ENCODE measurements at places on chromosomes 7 and 10.
A peak's percentile ranks its signal among the peaks of the same experiment; 100 is the strongest.

DNA sequence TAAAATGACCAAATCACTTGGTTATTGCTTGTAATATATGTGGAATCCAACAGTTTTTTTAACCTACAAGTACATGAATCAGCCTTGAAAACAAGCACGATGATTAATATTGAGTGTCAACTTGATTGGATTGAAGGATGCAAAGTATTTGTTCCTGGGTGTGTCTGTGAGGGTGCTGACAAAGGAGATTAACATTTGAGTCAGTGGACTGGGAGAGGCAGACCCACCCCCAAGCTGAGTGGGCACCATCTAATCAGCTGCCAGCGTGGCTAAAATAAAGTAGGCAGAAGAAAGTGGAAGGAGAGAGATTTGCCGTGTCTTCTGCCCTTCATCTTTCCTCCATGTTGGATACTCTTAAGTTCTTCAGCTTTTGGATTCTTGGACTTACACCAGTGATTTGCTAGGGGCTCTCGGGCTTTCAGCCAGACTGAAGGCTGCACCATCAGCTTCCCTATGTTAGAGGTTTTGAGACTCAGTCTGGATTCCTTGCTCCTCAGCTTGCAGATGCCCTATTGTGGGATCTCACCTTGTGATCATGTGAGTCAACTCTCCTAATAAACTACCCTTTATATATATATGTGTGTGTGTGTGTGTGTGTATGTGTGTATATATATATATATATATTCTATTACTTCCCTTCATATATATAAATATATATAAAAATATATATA is 118.4 kb upstream of the WDR11 start:
- DNase-seq: no peak

DNA sequence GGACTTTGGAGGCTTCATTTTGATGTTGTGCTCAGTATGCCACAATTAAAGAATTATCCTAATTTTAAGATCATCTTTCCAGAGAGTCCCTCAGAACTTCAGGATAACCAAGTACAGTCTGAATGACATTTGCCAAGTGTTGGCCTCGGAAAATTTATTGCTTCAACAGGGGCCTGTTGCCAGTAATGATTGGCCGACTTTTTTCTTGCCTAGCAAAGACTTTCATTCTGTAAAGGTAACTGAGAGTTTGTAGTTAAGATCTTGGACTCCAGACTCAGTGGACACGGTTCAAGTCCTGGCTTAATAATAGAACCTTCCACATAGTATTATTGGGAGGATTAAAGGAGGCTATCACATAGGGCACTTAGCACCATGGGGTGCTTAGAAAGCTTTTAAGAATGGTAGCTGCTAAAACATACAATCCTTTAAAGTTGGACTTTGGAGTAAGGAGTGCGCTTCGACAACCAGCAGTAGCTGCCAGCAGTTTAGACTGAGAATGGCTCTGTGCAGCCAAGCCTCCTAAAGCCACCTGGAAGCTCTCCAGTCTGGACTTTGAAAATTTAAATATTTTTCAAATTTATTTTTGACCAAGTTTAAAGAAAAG is 90.0 kb downstream of the PLCE1 start:
- DNase-seq: no peak

- no peak for DNase-seq
Measured at GRCh38 chr7:11473807-11474424, 358.1 kb downstream of the THSD7A start.

DNA sequence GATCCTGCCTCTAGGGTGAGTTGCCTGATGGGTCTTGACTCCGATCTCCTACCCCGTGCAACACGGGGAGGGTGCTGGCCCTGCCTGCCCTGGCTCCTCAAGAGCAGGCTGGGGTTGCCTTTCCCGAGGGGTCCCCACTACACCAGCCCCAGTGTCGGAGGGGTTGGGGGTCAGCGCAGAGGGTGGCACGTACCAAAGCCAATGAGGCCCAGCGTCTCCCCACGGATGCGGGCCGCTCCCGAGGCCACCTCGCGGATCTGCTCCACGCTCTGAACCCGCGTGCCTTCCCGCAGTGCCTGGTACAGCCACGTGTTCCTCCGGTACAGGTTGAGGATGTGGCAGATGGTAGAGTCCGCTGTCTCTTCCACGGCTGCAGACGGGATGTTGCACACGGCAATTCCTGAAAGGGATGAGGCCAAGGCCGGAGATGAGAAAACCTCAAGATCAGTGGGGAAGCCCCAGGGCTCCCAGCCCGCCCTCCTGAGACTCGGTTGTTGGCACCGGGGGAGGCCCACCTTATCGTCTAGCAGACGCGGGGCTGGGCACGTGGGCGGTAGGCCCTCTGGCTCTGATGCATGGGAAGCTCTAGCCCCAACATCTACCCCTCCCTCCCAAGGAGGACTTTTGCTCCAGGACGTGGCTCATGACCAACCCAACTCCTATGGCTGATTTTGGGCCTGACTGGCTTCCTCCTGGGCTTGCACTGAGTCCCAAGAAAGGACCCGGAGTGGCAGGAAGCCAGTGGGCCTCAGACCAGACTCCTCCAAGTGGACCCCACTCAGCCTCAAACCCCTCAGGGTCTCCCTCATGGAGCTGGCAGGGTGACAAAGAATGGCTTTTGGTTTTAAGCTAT is 56.1 kb downstream of the ZRANB1 start:
- no peak for DNase-seq

DNA sequence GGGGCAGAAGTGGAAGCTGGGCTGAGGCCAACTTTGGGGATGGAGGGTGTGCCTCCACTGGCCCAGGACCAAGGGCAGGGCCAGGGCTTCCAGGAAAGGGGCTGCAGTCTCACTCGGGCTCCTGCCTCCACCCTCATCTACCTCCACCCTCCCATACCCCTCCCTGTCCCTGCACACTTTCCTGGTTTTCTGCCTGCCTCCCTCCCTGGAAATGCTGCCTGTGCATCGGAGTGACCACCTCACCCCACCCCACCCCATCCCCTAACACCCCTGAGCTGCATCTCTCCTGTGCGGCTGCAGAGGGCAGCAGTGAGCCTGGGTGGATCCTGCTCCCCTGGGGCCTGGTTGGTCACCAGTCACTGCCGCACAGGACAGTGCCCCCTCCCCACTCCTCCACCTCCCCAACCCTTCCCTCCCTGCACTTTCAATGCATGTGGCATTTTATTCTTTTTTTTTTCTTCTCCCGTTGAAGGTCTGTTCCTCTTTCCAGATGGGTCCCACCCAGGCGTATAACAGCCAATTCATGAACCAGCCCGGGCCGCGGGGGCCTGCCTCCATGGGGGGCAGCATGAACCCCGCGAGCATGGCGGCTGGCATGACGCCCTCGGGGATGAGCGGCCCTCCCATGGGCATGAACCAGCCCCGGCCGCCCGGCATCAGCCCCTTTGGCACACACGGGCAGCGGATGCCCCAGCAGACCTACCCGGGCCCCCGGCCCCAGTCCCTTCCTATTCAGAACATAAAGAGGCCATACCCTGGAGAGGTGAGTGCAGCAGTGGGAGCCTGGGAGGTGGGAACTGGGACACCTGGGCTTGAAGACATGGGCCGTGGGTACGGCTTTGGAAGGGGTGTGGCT is 54.1 kb upstream of the PPIF start:
- no peak for DNase-seq

DNA sequence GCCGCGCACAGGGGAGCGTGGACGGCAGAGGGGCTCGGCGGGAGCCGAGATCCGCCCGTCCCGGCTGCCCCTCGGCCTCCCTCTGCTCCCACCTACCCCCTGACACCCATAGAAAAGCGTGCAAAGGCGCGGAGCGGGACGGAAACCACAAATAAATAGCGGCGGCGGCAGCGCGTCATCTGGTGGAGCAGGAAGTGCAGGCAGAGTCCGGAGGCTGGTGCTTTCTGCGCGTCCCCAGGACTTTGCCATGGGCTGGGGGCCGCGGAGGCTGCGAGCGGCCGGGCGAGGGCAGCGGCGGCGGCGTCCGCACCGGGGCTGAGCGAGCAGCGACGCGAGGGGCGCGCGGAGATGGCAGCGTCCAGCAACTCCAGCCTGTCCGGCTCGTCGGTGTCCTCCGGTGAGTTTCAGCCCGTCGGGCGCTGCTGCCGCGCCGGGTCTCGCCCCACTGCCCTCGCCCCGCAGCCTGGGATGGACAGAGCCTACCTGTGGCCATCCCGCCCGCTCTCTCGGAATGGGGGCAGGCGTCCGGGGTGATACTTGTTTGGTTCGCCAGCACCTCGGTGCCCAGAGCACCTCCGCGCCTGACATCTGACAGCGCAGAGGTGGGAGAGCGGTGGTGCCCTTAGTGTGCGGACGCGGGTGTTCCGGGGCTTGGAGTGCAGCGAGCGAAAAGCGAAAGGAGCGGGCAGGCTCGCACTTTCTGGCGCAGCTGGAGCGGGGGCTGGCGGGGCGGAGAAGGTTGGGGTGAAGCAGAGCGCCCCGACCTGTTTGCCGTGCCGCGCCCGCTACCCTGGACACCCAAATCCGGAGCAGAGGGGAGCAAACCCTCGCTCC is at the start of gene CHN2:
TSS of gene CHN2 (plus strand) at position 182 of the 834 bp plus-strand sequence.
- DNase-seq: peak; percentile 32

GRCh38 chr10:101053516-101053915 is 8.3 kb upstream of the KAZALD1 start:
- DNase-seq: no peak

DNA sequence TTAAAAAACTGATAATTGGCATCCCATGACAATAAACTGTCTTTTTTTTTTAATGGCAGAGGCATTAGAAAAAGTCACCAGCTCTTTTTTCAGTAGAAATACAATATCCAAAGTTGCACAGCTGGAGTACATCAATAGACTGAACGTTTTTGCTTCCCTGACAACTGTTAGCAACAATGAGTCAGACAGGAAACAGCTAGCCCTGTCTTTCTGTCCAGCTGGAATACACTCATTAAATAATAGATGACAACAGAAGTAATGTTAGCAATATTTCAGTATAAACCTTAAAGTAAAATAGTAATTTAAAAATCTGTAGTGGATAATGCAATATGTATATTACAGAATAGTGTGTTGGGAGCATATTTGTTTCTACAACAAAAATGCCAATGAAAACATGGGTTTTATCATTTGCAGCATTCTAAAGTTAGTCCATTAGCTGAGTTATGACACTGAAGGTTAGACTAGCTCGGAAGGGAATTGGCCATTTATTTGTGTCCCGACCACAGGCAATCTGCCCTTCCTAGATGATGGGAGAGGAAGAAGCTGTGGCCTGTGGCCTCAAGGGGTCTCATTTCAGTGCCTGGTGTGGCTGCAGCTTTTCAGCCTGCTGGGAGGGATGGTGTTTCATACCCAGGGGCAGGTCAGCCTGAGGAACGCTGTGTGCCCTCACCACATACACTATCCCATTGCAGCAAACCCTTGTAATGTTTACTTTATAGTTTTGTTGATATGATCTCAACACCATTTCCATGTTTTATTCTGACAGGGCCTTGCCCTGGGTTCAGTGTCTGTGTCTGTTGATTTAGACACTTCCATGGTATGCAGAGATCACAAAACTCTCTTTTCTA is 173.3 kb downstream of the SLC16A9 start:
- DNase-seq: no peak

- DNase-seq: no peak
Measured at GRCh38 chr10:127370601-127371000, 174.2 kb upstream of the INSYN2A start.

DNA sequence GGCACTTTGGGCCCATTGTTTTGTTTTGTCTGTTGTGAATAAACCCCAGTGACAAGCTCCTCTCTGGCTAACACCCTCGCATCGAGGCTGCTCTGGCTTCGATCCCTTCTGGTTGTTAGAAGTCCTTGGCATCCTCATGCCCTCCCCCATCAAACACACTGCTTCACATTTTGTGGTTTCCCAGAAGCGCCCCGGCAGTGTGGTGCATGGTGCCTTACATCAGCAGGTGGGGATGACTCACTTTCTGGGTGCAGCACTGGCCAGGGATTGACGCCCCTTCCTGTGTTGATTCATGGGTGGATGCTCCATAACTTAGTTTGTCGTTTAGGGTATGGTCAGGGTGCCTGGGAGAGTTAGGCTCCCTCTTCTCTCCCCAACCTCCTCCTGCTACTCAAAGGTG is 51.4 kb downstream of the PLPP4 start:
- DNase-seq: no peak

DNA sequence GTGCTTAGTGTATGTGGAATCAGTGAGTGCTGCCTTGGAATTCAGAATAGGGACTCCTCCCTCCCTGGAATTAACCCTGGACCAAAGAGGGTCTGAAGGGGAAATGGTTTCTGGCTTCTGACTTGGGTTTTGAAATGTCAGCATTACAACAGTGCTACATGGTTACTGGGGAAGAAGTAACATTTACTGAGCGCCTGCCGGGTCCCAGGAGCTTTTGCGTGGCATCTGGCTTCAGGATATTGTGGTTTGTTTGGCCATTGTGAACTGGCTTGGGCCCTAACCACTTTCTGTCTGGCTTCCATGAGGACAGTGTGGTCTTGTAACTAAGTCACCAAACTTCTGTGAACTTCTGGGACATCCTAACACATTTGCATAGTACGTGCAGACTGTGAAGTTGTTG is 21.3 kb downstream of the TSPAN15 start:
- DNase-seq: no peak

- DNase-seq: no peak
Measured at GRCh38 chr7:1113548-1113885, 25.6 kb downstream of the GPER1 start.

- DNase-seq: no peak
Measured at GRCh38 chr10:125593644-125594043, 89.3 kb downstream of the TEX36 start.

- no peak for DNase-seq
Measured at GRCh38 chr7:45081670-45081974, 7.1 kb downstream of the NACAD start.

- DNase-seq: no peak
Measured at GRCh38 chr7:139823959-139824521, 5.0 kb upstream of the TBXAS1 start.

DNA sequence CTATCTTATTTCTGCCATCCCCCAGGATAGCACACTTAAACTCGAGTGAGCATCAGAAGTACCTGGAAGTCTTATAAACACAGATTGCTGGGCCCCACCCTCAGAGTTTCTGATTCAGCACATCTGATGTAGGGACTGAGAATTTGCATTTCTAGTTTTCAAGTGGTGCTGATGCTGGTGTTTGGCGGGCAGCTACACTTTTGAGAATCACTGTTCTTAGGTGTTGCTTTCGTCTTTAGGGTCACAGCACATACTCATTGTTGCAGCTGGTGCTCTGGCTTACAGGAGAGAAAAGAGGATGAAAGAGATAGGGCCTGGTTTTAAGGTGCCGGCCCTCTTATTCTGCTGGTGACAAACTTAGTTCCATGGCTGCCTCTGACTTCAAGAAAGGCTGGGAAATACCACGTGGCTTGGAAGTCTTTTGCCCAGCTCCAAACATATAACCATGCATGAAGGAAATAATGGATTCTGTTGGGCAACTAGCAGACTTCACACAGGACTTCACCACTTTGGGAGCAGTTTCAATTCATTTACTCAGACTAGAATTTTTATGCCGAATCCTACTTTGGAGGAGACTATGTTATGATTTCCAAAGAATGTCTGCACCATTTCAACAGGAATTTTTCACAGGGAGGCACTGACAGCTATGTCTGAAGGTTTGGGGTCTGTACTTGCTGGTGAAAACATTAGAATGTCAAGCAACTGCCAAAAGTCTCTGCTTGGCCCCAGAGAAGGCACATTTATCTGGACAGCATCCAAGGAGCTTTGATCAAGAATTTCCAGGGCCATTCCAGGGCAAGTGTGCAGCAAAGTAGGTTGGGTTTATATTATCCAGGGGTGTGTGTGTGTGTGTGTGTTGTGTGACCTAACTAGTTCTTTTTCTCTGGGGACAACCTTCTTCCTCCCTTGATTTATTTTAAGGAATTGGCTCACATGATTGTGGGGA is 6.9 kb upstream of the MINDY4 start:
- no peak for DNase-seq

- DNase-seq: no peak
Measured at GRCh38 chr7:135156290-135156689, 8.4 kb downstream of the TMEM140 start.

Measured in stimulated activated CD8-positive, alpha-beta memory T cell treated with anti-CD3 and anti-CD28 coated beads, Interleukin-15, amount 100 ng/mL, for 4 hours (primary cell).